ENCODE measurements at places on chromosomes 3 and 15.

GRCh38 chr3:161409069-161409468 lies 37.8 kb upstream of the SPTSSB start:
- no peak for DNase-seq

DNA sequence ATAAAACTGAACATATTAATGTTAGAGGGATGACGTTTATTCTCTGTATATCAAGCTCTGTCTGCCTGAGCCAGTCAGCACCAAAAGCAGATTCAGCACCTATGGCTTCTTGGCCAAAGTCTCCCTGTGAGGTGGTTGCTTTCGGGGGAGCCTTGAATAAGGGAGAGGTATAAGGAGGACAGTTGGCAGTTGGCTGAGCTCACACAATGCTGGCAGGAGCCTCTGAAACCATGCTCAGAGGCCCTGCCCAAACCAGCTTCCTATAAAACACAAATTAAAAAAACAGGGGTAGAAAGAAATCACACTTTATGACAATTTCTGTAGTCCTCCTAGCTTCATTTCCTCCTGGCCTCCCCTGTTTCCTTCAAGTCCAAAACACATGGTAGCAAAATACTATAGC lies 18.8 kb downstream of the ARHGEF3 start:
- DNase-seq = no peak

GRCh38 chr3:117788506-117788905 lies 1078.9 kb downstream of the TUSC7 start:
- DNase-seq = no peak

DNA sequence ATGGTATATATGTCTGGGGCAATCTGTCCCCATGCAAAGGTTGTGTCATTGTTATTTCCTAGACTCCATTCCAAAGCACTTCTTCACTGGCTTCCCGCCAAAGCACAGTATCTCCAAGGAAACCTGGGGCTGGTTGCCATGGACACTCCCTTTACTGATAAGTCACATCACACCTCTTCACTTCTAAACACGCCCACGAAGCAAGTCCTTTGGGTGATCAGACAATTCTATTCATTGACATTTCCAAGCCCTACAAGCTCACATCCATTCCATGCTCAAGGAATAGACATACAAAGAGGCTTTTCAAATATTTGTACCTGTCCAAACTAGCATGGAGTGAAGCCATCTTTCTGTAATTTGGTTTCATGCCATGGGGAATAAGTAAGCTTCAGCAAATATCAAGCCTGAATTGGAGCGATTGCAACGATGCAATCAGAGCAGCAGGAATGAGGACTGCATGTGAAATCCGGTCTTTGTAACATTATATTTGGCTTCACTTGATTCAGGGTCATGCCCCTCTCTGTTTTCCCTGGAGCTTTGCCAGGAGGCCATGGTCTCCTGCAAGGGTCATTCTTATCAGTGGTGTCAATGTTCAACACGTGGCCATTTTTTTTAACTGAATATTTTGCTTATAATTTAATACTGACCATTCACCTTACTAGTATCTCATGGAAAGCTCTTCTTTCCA lies 201.6 kb upstream of the TMC3 start:
- no peak for DNase-seq

DNA sequence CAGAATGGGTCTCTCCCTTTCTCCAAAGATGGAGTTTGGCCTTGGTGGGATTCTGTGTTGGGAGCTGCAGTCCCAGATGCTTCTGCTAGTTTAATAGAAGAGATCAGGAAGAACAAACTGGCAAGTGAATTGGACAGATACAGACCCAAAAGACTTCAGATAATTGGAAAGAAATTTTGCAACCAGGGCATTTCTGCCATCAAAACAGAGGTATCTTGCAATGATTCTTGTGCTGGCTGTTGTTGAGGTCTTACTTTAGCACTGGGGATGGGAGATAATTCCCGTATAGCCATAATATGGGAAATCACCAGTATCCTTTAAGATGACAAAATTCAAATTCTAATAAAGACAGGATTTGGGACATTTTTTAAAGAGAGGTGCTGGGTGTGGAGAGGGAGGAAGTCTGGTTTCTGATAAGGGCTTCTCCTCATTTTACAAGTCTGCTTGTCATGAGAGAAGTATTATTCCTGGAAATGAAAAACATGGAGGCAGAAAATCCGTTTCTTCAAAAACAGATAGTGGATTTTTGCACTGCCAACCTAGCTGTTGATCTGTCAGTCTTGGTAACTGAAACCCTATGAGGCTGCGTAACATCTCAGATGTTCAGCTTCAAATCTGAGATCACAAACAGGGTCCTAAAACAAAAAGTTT lies 40.1 kb downstream of the FNDC3B start:
- DNase-seq = no peak

DNA sequence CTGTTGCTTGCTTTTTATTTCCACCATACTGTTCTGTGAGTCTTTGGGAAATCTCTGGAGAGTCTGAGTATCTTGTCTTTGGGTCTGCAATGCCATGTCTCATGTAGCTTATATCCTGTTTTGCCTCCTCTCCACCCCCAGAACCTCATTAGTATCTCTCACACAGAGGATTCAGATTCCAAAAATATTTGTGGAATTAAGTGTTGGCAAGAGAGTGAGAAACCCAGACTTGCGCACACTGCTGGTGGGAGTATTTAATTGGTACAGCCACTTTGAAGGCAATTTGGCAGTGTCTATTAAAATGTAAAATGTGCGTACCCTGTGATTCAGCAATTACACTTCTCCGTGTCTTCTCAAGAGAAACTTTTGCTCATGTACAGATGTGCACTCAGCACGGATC lies 68.6 kb downstream of the ZNF621 start:
- no peak for DNase-seq

DNA sequence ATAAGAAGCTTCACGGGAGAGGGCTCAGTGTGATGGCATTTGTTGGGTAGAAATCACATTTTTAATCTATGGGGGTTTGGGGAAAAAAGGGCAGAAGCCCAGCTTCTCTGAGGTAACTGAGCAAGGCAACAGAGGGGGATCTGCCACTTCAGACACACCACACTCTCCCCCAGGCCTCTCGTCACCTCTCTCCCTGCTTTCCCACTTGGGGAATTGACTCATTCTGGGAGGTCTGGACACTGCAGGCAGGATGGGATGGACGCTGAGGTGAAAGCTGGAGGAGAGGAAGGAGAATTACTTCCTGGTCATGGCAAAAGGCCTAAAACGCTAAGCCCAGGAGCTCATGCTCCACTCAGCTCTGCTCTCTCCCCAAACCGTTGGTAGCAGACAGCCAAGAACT lies 33.2 kb downstream of the MYO5C start:
- no peak for DNase-seq

GRCh38 chr3:107796791-107797190 lies 274.0 kb downstream of the BBX start:
- no peak for DNase-seq

DNA sequence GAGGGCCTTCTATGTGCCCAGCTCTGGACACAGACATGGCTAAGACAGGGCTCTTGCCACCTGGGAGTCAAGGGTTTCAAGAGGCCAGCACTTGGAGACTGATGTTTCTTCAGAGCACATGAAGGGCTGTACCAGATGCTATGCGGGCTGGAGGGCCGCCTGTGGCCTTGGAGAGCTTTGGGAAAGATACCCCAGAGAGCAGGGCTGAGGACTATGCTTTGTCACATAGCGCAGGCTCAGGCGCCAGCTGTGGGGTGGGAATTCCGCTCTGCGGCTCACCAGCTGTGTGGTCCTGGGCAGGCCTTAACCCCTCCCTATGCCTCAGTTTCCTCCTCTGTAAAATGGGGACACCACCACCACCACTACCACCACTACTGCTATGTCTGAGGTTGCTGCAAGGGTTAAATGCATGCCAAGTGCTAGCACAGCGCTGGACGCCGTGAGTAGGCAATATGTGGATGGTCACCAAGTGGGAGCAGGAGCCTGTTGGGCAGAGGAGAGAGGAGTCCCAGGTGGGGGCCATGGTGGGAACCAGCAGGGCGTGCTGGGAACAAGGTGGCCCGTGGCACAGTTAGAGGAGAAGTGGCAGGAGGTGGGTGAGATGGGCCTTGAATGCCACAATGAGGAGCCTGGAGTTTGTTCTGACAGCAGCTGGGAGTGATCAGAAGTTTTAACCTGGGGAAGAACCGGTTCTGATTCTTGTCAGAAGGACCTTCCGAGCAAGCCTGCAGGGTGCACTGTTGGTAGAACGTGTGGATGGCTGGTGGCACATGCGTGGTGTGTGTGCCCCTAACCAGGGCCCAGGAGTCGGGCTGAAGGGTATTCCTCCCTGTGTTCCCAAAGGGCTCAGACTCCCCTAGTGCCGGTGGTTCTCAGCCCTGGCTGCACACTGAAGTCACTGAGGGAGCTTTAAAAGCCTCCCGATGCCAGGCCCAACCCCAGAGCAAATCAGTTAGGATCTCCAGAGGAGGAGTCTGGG lies 41.7 kb downstream of the FEM1B start:
- DNase-seq = no peak

DNA sequence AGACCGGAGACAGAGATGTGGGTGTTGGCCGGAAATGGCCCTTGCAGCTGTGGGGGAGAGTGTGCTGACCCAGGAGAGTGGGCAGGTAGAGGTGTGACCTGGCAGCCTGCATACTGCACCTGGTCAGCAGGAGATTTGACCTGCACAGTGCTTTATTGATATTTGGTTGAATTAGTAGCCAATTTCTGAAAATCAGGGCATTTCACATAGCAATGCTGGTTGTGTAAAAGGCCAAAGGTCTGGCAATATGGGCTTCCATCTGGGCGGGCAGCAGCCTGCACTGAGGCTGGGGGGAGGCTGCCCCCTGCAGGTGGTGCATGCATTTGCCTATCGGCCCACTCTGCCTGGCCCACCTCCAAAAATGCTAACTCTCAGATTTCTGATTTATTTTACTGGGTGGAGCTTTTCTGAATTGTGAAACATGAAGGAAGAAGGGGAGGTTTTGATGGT lies 9.4 kb upstream of the MGLL start:
- no peak for DNase-seq

DNA sequence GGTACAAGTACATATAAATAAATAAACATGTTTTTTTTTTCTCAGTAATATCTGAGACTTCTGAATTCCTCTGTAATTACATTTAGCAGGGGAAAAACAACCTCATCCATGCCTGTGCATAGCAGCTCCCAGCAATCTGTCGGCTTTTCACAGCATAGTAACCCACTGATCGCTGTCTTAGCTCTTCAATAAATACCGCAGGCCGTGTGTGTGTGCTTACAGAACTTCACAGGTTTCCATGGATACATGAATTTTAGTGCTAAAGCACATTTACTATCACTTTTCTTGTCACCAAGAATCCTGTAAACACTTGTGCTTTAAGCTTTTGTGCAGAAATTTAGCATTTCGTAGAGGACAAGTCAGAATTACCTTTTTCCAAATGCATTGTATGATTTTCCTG lies 4.0 kb upstream of the PLAAT1 start:
- DNase-seq = no peak

GRCh38 chr15:78105476-78106241 lies 13.3 kb downstream of the SH2D7 start:
- DNase-seq = no peak

GRCh38 chr3:149783576-149783975 lies 8.8 kb downstream of the ANKUB1 start:
- DNase-seq = no peak

- DNase-seq = no peak
Observed at GRCh38 chr3:79598594-79598993, 169.2 kb downstream of the ROBO1 start.

DNA sequence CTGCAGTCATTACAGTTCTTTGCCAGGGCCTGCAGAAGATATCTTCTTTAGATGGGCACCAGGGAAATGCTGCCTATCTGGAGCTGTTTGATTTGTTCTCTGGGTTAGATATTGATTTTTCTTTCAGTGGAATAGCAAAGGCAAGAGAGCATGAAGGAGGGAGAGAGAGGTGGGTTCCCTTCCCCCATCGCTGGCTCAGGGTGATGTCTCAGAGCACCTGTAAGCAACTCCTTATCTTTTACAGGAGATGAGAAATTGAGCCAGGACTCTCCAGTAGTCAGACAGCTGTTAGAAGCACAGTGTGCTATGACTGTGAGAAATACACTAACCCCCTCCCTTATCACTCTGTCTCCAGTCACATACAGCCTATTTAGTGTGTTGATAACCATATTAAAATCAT lies 89.3 kb upstream of the SLC24A5 start:
- DNase-seq = no peak

DNA sequence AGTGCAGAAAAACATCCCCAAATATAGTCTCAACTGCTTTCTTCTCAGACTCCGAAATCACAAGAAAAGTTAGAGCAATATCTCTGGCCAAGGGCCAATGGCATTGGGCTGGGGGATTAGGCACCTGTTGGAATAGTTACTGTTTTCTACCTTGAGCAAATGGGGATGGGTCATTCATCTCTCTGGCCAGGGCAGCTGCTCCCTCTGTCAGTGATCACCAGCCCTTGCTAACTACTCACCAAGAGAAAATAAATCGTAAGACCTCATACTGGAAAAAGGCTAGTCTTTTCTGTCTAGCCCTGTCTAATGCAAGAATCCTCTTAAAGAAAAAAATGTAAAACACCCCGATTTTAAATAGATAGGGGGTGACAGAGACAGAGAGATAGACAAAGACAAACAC lies 10.9 kb downstream of the CERS3 start:
- DNase-seq = no peak

GRCh38 chr15:56232058-56232457 lies 11.6 kb downstream of the RFX7 start:
- DNase-seq = no peak

- DNase-seq = no peak
Observed at GRCh38 chr15:93235926-93236780, 147.1 kb upstream of the RGMA start.

DNA sequence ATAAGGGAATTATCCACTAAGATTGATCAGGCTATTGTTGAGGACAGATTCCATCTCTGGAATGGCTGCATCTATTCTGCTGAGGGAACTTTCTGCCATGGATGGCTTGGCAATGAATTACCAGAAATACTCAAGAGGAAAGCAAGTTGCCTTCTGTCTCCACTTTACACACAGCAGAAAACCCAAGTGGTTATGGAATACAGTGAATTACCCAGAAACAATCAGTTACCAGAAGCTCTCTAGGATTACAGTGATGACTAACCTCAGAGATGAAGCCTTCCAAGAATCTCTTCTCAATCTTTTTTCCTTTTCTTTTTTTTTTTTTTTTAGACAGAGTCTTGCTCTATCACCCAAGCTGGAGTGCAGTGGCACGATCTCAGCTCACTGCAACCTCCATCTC lies 183.3 kb downstream of the WDR76 start:
- DNase-seq = no peak

DNA sequence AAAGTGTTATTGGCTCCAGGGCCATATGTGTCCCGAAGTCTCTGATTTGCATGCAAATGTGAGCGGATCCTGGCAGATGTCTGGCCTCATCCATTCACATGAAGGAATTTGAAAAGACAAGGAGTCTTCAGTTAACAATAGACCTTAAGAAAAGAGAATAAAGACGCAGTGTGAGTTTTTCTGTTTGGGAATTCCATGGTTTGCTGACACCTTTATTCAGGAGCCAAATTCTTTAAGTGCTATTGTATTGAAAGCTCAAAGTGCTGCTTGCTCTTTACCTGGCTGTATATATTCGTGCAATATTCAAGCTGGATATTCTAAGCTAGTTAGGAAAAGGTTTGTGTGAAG lies 2.2 kb downstream of the LRRN1 start:
- no peak for DNase-seq

- DNase-seq = no peak
Observed at GRCh38 chr15:64133623-64134344, 17.7 kb upstream of the SNX22 start.

- no peak for DNase-seq
Observed at GRCh38 chr15:56813995-56814394, 80.7 kb upstream of the ZNF280D start.
